ENCODE measurements at places on chromosomes 1 and 21.

DNA sequence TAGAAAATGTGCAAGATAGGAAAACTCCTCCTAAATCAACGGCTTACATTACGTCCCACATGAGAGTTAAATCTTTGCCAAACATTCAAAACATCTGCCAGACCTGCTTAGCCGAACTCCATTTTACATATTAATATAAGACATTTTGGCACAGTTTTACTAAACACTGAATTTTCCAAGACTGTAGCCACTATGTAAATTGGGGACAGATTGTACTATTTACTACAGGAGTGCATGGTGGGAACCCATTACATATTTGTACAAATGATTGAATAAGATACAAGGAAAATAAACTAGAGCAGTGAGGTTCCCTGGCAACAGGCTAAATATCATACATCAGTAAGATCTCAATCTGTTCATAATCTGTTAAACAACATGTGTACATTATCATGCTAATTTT is 1234.4 kb downstream of the KCNT2 start:
- peak; percentile 79 for DNase-seq

DNA sequence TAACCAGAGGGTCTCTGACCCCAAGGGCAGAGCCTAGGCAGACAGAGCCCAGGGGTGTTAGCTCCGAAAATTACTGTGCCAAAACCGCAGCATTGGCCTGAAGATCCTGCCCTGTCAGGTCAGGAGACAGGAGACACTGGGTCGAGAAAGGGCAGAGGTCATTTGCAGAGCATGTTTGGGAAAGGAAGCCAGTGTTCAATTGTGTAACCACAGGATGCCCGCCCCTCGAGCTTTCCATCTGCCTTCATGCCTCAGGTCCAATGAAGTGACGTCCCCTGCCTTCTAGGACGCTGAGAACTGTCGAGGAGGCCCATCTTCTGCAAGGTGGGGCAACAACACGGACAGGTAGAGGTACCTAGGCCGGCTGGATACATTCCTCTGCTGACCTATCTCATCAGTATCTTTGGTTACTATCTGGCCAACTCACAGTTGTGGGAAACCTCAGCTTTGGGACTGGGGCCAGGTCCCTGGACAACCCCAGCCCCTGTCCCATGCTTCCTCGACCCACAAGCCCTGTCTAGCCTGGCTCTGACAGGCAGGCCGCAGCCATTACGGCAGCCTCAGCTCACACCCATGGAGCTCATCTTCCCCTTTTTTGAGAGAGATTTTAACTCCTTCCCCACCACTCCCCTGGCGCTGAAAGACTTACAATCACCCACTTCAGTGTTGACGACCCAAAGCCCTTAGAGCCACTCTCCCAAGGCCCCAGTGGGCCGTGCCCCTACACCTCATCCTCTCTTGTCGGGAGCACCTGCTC is 1.3 kb downstream of the ARL8A start:
- peak; percentile 43 for DNase-seq

GRCh38 chr1:203507759-203508158 is 13.8 kb downstream of the OPTC start:
- no peak for DNase-seq

- no peak for DNase-seq
These were observed 22.5 kb downstream of the FMO1 start for GRCh38 chr1:171270806-171271205.

GRCh38 chr1:199152676-199153075 is 513.8 kb downstream of the PTPRC start:
- DNase-seq = no peak

DNA sequence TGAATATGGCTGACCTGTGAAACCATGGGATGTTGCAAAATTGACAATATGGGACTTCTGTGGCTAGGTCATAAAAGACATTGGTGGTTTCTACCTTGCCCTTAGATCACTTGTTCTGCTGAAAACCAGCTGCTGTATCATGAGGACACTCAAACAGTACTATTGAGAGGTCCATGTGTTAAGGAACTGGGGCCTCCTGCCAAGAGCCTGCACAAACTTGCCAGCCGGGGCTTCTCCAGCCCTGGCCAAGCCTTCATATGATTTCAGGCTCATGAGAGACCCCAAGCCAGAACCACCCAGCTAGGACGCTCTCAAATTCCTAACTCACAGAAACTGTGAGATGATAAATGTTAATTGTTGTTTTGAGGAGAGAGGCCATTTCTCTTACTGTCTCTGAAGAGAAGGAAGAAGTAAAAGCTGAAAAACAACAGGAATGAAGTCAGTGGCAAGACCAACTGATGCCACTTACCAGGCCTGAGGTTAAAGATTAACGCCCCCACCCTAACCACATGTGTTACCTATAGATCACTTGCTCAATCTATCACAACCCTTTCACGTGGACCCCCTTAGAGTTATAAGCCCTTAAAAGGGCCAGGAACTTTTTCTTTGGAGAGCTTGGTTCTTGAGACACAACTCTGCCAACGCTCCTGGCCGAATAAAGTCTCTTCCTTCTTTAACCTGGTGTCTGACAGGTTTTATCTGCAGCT is 3.9 kb upstream of the PITHD1 start:
- no peak for DNase-seq

GRCh38 chr1:24775348-24775747 is 30.1 kb downstream of the CLIC4 start:
- DNase-seq = no peak

GRCh38 chr1:43984855-43985254 is 5.8 kb downstream of the B4GALT2 start:
- no peak for DNase-seq

DNA sequence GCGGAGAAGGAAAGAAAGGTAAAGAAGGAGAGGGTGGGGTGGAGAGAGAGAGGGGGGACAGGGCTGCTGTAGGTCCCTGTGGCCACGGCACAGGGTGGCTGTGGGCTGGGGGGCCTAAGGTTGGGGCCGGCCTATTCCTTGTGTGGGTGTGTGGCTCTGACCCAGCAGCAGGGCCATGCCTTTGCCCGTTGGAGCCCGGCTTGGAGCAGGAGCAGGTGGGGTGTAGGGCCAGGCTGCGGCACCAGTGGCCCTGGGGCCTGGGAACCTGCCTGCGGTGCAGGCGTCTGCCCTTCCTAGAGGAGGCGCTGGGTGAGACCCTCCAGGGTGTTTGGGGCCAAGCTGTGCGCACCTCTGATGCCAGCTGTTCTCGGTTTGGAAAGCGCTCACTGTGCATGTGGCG is 19.7 kb upstream of the SUMO3 start:
- DNase-seq = no peak

GRCh38 chr1:40582116-40582515 is 50.7 kb downstream of the ZNF684 start:
- no peak for DNase-seq

GRCh38 chr1:226679262-226679661 is 59.8 kb downstream of the ITPKB start:
- peak; percentile 51 for DNase-seq

- DNase-seq = no peak
These were observed 39.0 kb downstream of the TENT5C start for GRCh38 chr1:117644696-117645311.

DNA sequence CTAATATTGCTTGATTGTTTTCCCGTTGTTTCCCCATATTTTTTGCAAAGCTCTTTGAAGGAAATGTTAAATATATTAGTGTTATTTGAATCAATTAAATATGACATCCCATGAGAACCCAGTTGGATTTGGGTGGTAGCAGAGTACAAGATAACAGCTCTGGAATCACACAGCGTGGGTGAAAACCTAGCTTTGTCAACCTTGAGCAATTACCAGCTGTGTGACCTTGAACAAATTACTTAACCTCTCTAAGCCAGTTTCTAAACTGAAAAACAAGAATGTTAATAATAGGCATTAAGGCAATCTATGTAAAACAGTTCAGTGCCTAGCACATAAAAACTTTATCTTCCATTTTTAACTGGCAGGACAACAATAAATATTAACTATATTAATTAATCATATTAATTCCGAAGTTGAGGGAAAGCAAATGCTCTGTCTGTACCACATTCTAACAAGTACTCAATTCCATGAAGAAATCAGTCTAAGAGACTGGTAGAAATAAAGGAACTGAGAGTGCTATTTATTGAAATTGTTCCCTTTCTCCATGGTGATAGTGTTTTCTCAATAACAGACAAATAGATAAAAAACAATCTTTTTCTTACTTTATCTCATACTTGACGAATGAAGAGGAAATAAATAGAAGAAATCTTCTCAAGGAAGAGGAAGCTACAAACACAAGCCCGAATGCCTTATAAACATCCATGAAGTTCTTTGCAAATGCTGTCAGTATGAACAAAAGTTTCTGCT is 27.0 kb downstream of the DNASE2B start:
- no peak for DNase-seq

DNA sequence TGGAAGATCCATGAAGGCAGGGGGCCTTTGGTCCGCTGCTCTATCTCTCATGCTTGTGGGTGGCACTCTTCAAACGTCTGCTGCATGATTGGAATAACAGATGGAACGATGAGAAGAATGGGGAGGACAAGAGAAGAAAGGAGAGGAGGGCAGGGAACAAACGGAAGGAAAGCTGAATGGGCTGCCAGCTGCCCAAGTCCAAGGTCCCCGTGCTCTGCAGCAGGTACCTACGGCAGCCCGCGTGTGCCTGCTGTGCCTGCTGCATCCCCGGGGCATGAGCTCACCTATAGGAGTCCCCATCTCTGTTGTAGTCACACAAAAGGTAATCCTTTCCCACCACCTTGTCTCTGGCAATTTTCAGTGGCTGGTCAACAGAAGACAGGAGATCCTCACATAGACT is 73.1 kb downstream of the SLC66A1 start:
- DNase-seq = no peak

- no peak for DNase-seq
These were observed 17.1 kb downstream of the PLCH2 start for GRCh38 chr1:2493218-2493617.

GRCh38 chr1:228209657-228210056 is 1.8 kb downstream of the OBSCN start:
- DNase-seq = no peak

DNA sequence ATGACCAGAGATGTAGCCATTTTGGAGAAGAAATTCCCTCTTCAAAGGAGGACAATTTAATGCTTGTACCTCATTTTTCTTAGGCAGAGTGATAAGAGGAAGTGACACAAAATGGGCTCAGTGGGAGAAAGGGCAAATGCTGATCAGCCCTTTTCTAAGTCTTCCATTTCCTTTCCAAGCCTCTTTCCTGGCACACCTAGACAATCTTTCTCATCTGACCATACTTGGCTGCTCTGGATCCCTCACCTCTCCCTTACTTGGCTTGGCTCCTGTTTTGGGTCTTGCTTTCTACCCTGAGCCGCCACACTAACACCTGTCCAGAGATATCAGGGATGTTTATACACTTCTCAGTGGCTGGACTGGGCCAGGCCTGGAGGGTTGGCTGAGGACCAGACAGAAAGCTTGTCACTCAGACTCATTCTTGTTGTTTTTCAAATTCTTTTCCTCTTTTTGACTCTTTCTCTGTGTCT is 13.1 kb downstream of the TXNIP start:
- no peak for DNase-seq

DNA sequence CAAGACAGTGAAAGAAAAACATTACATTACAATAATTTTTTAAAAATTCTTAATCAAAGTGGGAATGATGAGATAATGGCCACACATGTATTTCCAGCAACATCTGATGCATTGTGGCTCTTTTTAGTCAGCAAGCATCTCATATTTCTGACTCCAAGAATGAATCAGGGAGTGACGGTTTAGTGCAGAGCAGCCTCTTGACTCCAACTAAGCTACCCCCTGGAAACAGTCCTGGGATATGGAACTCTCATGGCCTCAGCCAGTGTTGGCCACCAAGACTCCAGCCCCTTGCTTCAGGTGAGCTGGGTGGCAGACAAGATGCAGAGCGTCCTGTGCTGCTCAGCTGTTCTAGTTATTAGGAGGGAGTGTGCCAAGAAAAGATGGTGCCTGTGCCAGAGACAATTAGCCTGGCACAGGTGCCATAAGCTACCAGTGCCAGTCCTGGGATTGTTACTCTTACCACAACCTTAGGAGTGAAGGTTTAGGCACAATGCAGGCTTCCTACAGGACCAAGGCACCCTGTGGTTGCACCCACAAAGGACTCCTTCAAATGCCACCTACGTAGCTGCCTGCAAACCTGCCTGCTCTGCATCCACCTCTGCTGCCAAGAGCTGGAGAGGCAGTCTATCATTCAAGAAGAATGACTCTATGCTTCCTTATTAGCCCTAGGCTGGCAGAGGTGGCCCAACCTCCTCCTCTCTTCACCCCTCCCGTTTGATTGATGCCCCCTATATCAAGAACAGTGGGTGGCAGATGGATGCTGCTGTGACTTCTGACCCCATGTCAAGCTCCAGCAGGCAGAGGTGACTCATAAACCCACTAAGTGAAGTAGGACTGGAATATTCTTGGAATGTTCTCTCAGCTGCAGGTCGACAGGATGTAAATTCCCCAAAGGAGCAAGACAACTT is 6.0 kb upstream of the SEC16B start:
- no peak for DNase-seq

- DNase-seq = no peak
These were observed 29.1 kb downstream of the S100A10 start for GRCh38 chr1:151964510-151964909.

- no peak for DNase-seq
These were observed 540 bp downstream of the BCAN start for GRCh38 chr1:156642265-156643048.

DNA sequence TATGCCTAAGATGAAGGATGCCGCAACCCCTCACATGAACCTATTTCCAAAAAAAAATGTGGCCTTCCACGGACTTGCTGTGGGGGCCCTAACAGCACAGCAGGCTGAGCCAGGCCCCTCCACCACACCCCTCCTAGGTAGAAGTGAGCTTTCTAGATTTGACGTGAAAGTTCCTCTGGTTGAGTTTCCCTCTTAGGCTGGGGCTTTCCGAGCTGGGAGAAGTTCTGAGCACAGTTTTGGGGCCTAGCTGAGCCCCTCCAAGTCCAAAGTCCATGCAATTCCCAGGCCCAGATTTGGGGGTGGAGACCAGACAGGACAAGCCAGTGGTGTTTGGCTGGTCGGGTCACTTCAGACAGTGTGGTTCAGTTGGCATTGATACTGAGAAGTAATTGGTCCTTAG is 13.8 kb upstream of the PHLDA3 start:
- no peak for DNase-seq

GRCh38 chr1:201697174-201697573 is 131.8 kb upstream of the IPO9 start:
- no peak for DNase-seq

- DNase-seq = no peak
These were observed 14.1 kb upstream of the NCMAP start for GRCh38 chr1:24541711-24542346.

- DNase-seq = no peak
These were observed 208.7 kb upstream of the KCTD3 start for GRCh38 chr1:215358356-215358755.

GRCh38 chr1:246730839-246731238 is 6.6 kb downstream of the SCCPDH start:
- no peak for DNase-seq

DNA sequence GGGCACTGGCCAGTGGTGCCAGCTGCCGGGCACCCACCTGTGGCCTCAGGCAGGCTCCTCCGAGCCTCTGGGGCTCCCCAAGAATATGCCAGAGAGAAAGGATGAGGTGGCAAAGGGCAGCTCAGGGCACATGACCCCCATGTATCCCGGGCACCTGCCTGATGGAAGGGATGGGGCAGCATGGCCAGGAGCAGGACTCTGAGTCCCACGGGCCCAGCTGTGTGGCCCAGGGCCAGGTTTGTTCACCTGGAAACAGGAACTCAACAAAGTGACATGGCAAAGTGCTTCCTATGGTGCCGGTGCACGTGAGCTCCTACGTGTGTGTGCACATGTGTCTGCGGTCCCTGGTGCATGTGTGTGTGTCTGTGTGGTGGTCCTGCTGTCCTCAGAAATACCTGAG is 9.5 kb upstream of the GPR153 start:
- peak; percentile 55 for DNase-seq

Data from skin of body (tissue), 3 donors.